ENCODE measurements at places on chromosomes 6 and 20. TPM values are rescaled to one million over a fixed set of nuclear protein-coding genes. Genes with fewer than 3 reads are reported as not detected.

FAM210B gene
- 40.7 TPM for polyA plus RNA-seq

RSPH3 gene
- 2.6 TPM for polyA plus RNA-seq

BPIFA1 gene
- not detected for polyA plus RNA-seq

SLC22A3 gene
- polyA plus RNA-seq: 2.9 TPM

TASP1 gene
- polyA plus RNA-seq: 4.6 TPM

FNDC11 gene
- polyA plus RNA-seq: 1.0 TPM

CRIP3 gene
- 1.4 TPM for polyA plus RNA-seq

PTPN1 gene
- polyA plus RNA-seq: 7.6 TPM

ME1 gene
- 20.9 TPM for polyA plus RNA-seq

All from adipose tissue (tissue), 3 donors.